ENCODE measurements at places on chromosomes 12 and 14.

GRCh38 chr14:96752594-96752993 lies 44.6 kb upstream of the VRK1 start:
- no peak for DNase-seq

DNA sequence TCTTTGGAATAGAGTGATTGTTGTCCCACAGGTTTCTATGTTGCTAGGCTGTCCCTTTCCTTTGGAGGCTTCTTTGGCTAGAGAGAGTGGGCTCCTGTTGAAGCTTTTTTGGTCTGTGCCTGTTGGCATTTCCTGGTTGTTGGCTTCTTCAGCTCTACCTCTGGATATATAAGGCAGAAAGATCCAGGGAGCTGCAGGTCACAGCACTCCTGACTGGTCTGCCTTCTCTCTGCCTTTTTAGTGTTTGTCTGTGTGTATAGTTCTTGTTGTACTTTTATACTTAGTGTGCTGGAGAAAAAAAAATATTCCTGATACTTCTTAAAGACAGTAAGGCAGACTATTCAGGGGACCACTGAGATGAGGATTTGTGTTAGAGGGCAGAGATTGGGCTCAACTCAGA lies 202.7 kb downstream of the FBXL14 start:
- DNase-seq, result no peak

GRCh38 chr14:92658684-92659083 lies 89.7 kb downstream of the LGMN start:
- no peak for DNase-seq

- DNase-seq, result no peak
Measured at GRCh38 chr14:85596562-85596961, 66.6 kb downstream of the FLRT2 start.

DNA sequence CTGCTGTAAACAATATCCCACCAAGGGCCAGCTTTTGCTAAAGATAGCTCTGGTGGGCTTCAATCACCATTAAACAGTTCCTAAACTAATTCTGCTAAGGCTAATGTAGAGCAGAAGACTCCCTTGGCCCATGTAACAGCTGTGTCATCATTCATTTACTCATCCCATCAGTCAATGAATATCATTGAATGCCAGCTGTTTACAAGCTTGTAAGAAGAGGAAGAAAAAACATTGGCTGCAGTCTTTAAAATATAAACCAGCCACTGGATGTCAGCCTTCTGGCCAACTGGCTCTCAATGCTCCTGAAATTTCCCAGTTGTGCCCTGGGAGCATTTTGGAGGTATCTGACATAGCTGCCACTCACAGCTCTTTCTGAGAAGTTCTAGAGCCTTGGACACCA lies 18.0 kb upstream of the MAP3K9 start:
- DNase-seq, result no peak

DNA sequence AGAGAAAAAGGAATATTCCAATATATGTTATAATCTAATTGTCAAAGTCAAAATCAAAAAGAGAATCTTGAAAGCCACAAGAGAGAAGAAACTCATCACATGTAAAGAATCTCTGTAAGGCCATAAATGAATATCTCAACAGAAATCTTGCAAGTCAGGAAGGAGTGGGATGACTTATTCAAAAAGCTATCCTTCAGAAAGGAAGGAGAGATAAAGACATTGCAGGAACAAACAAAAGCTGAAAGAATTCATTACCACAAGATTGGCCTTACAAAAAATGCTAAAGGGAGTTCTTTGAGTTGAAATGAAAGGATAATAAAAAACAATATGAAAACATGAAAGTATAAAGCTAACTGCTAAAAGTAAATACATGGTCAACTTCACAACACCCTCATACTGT lies 286.8 kb downstream of the LRIG3 start:
- DNase-seq, result no peak

DNA sequence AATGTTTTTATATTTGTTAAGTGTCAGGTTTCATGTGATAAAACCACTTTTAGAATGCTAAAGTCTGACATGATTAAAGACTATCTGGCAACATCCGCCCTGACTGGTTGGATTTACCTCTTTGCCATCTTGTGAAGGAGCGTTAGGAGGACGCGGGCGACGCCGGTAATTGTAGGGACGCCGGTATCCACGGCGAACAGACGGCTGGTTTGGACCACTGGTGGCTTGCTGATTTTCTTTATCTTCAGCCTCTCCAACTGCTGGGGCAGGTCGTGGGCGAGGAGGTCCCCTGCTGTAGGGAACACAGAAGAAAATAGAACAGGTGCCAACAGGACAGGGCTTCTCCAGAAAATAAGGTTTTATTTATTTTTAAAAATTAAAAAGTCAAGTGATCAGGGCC lies 21.3 kb downstream of the YBX3 start:
- no peak for DNase-seq

DNA sequence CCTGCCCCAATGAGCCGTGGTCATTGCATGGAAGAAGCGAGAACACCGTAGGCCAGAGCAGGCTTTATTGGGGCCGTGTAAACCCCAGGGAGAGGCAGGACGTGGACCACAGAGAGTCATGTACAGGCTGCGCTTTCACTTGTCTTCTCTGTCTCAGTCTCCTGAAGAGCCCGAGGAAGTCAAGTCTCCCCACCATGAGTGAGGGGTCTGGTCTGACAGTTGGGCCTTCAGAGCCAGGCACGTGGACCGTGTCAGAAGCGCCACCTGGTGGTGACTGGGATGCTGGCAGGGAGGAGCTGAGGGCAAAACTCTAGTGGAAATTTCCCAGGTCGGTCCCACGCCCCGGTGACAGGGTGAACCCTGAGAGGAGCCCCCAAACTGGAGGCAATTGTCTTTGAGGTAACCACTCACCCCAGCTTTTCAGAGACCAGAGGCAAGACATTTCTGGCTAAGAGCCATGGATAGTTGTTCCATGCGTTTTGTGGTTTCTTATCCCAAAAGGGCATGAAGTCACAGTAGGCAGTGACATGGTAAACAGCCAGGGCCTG lies 17.4 kb downstream of the RPS6KL1 start:
- DNase-seq, result peak; percentile 61

GRCh38 chr12:120257041-120257821 lies 8.3 kb downstream of the PXN start:
- DNase-seq, result peak; percentile 86

DNA sequence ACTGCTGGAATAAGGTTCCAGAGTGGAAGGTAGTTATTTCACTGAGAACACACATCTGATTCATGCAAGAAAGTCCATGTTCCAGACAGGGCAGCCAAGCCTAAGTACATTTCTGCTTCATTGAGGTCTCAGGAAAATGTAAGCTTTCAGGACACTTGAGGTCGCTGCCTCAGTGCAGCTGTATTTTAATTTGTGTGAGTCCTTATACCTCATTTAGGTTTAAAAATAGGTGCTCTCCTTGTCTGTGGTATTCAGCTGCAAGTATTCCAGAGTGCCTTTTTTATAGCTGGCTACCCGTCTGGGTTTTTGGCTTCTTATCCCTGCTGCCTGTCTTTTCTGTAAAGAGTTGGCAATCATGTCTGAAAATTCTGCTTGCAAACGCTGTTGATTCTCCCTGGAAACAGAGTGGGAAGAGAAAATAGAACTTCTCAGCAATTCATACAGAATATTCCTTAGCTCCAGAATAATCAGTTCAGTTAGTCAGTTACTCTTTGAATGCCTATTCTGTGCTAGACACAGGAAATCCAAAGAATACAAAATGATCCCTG lies 45.3 kb upstream of the PLBD1 start:
- no peak for DNase-seq

Measured in umbilical cord (tissue), 2 donors.